ENCODE measurements at places on chromosomes 7 and 10.

DNA sequence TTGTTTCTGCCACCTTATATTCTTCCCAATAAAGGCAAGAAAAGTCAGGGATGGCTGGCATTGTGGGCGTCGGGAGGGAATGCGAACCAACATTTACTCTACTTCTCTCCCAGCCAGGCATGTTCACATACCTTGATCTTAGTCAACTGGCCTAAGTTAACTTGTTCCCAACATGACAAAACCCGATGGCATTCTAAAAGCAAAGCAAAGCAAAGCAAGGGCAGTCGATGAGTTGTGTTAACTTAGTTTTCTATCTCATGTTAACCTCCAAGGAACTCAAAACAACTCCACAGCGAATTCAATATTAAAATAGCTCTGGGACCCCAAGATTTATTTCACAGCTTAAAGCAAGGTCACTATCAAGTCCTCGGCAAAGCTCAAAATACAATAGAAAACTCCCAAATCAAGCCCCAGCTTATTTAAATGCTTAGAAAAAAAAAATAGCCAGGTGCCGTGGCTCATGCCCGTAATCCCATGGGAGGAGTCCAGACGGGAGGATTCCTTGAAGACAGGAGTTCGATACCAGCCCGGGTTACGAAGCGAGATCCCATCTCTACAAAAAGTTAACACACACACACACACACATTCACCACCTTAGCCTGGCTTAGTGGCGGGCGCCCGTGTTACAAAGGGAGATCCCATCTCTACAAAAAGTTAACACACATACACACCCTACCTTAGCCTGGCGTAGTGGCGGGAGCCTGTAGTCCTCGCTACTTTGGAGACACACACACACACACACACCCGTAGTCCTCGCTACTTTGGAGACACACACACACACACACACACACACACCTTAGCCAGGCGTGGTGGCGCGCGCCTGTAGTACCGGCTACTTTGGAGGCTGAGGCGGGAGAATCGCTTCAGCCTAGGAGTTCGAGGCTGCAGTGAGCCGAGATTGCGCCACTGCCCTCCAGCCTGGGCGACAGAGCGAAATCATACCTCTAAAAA lies 901 bp upstream of the CCNY start:
- no peak for DNase-seq

GRCh38 chr10:224571-224970 lies 89.3 kb downstream of the ZMYND11 start:
- DNase-seq, result no peak

DNA sequence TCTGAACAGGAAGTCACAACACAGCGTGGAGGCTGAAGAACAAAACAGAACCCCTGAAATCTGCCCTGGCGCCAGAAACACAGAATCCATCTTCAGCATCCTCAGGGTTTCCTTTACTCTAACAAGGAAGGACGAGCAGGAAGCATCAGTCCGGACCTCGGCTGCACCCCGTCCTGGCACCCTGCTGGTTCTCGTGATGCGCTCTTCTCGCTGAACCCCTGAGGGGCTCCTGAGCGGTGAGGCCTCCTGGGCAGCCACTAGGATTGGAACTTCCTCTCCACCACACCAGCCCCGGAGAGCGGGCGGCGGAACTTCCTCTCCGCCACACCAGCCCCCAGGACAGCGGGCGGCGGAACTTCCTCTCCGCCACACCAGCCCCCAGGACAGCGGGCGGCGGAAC lies 461.9 kb downstream of the PTPRN2 start:
- no peak for DNase-seq

- no peak for DNase-seq
Observed at GRCh38 chr7:74173074-74173473, 1.1 kb upstream of the EIF4H start.

DNA sequence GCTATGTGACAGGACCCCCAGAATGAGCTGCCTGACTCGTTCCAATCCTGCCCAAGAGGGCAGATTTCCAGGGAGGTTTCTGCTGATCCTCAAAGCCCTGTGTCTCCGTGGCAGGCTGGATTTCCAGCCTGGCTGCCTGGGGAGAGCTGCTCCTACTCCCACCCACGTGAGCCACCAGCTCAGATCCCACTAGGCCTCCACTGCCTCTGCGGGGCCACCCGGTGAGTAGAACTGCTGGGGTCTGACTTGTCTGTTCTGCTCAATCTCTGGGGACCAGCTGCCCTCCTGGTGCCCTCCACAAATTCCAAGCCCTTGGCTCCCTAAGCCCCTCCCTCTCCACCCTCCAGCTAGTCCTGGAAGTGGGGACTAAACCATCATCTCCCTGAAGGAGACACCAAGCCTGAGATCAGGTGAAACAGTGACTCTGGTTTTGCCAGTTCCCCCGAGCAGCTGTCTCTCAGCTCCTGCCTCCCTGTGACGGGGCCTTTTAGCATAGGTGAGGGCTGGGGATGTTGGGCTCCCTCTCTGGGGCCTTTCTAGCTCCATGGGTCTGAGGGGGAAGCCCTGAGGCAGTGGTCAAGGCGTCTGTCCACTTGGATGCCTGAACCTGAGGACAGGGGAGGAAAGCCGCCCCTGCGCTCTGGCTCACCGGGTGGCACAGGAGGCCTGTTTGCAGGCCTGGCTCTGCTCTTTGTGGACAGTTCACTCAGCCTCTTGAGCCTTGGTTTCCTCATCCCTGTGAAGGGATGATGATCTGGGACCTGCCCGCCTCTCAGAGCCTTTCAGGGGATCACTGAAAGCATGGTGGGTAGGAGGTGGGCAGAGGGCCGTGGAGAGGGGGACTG lies 5.6 kb downstream of the FAM241B start:
- no peak for DNase-seq

DNA sequence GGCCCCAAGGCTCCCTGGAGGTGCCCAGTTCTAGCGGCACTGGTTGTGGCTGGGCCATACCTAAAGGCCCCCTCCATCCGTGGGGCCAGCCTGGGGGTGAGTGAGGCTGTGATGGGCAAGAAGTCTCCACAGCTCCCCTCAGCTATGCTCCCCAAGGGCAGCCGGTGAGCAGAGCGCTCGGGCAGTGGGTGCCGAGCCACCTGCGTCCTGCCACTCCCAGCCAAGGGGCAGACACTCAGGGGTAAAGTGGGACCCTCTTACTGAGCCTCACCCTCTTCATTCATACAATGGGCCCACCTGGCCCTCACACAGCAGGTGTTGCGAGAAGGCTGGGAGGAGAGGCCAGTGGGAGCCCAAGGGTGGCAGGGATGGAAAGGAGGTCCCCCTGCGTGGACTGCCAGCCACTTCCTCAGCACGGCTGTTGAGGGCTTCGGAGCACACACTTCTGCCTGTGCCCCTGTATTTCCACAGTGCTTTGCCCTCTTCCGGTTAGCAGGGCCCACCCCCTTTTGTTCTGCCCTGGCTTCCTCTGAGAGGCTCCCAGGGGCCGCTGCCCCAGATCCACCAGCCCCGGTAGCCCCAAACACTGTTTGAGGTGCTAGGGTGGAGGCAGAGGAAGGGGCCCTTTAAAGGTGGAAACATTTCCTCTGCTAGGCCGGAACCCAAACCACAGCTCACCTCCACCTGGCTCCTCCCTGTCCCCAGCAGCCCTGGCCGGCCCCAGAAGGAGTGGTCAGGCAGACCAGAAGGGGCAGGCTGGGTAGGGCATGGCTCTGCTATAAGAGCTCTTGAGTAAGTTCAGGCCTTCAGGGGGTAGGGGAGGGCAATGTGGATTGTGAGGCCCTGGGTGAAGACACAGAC lies 16.4 kb upstream of the C10orf105 start:
- DNase-seq, result peak; percentile 30

GRCh38 chr7:95276114-95276513 lies 48.2 kb downstream of the PON1 start:
- no peak for DNase-seq

- no peak for DNase-seq
Observed at GRCh38 chr10:91556691-91557566, 75.9 kb downstream of the PPP1R3C start.

DNA sequence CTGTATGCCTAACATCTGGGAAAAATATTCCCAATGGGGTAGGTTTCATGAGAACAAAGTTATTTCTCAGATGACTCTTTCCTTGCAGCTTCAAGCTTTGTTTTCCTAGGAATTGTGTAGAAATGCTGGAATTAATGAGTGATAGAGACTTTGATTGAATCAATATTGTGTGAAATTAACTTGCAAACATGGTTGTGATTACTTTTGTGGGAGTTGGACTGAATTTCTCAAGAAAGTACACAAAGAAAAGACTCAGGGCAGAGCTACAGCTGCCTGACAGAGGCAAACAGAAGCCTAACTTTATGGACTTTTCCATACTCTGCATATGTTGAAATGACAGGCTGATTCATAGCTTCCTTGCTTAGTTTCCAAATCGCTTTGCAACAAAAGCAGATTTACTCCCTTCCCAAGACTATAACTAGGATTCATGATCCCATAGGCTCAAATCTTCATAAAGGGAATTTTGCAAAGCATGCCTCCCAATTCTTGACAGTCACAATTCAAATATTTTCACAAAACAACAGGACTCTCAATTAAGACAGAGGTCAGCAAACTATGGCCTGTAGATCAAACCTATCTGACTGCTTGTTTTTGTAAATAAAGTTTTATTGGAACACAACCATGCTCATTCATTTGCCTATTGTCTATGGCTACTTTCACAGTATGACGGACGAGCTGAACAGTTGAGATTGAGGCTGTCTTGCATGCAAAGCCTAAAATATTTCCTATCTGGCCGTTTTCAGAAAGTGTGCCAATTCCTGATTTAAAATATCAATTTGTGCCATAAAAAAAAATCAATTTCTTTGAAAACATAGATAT lies 27.6 kb downstream of the NRP1 start:
- DNase-seq, result no peak

GRCh38 chr10:100981178-100981772 lies 6.0 kb downstream of the MRPL43 start:
- DNase-seq, result no peak

Measured in T-helper 17 cell (primary cell).